ENCODE measurements at places on chromosomes 3 and 15.

DNA sequence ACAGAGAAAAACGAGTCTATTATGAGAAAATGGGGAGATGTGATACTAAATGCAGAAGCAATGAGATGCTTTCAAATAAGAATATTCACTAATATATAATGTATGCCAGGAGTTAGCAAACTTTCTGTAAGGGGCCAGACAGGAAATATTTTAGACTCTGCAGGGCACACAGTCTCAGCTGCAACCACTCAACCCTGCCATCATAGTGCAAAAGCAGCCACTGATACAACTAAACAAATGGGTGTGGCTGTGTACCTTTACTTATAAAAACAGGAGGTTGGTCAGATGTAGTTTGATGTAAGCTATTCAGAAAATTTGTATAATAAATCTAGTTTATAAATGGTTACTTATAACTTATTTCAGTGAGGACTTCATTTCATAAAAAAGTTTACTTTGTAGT lies 78.1 kb downstream of the FBXL22 start:
- no peak for DNase-seq

GRCh38 chr3:30970183-30970582 lies 75.7 kb upstream of the GADL1 start:
- DNase-seq, result no peak

- DNase-seq, result no peak
These were observed 58.3 kb upstream of the TMEM115 start for GRCh38 chr3:50417637-50418033.

DNA sequence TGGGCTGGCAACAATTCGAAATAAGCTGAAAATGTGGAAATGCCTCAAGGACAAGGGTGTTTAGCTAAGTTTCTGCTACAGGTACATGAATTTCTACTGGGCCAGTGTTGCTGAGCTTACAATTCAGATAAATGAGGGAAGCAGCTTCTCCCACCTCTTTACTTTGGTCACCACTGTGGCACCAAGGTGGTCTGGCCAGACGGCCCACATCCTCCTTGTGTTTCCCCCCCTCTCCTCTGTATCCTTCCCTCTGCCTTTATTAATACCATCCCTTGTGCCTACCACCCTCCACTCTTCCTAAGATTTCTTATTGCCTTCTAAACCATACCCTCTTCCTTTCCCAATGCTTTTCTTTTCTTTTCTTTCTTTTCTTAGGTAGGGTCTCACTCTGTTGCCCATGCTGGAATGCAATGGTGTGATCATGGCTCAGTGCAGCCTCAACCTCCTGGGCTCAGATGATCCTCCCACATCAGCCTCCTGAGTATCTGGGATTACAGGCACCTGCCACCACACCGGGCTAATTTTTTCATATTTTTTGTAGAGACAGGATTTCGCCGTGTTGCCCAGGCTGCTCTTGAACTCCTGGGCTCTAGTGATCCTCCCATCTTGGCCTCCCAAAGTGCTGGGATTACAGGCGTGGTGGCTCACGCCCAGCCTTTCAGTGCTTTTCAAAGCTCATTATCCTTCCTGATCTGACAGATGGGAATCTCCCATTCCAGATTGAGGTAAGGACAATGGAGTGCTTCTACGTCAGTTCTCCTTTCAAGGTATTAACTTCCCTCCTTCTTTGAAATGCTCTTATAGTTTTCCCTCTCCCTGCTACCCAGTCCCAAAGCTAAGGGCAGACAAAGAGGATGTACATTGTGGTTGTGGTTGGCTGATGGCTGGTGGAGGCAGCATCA lies 14.8 kb downstream of the ANXA2 start:
- no peak for DNase-seq

DNA sequence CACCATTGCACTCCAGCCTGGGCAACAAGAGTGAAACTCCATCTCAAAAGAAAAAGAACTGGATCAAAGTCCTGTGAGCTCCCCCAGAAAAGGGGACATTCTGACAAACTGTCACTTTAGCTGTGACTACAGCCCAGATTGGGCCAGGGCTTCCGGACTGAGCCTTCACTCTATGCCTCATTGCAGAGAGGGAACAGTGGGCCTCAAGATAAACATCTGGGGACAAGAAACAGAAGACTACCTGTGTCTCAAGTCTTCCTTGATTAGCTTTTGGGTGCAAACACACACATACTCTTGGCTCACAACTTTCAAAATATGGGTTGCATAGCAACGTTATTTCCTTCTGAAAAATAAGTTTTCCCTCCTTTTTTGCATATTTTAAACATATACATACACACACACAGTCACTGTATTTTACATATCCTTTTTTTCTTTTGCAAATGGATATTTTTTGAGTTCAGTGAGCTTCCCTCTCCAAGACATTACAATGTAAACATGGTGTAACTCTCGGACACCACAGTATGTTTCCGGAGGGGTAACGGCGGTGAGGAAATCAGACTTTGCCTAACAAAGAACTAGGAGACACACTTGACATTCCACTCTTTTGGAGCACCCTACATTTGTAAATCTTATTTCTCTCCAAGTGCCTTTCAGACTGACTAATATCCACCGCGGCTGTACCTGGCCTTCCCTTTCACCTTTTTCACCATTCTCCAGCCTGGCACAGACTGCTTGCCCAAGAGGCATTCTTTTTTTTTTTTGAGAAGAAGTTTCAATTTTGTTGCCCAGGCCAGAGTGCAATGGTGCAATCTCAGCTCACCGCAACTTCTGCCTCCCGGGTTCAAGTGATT lies 3.5 kb downstream of the TKT start:
- no peak for DNase-seq

DNA sequence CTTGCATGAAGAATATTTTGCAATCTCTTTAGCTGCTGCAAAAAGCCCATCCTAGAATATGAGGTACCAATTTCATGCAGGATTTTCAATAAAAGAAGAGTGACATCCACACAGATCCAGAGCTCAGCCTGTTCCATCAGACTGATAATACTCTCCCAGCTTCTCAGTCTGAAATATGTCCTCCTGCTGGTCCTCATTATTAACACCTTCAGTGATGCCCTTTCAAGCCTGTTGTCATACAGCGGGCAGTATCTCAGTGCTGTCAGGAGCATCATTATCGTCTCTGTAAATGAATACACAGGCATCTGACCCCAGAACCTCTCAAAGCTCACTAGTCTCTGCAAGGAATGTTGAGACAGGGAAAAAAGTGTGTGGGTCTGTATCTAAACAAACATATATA lies 1387.8 kb downstream of the OTOL1 start:
- no peak for DNase-seq

DNA sequence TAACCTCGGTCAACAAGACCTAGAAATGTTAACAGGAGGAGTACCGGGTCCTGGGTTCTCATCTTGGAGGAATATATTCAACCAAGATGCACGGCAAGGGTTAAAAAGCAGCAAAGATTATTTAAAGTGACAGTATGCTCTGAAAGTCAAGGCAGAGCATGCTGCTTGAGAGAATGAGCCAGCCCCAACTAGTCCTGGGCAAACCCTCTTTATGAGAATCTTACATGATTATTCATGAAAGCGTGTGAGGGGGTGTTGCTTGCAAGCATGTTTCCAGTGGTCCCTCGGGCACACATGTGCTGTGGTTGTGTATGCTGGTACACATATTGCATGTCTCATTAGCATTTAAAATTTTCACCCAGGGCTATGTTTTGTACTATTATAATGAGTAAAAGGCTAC lies 1445.6 kb downstream of the SI start:
- no peak for DNase-seq
